ENCODE measurements at places on chromosomes 4 and X.

DNA sequence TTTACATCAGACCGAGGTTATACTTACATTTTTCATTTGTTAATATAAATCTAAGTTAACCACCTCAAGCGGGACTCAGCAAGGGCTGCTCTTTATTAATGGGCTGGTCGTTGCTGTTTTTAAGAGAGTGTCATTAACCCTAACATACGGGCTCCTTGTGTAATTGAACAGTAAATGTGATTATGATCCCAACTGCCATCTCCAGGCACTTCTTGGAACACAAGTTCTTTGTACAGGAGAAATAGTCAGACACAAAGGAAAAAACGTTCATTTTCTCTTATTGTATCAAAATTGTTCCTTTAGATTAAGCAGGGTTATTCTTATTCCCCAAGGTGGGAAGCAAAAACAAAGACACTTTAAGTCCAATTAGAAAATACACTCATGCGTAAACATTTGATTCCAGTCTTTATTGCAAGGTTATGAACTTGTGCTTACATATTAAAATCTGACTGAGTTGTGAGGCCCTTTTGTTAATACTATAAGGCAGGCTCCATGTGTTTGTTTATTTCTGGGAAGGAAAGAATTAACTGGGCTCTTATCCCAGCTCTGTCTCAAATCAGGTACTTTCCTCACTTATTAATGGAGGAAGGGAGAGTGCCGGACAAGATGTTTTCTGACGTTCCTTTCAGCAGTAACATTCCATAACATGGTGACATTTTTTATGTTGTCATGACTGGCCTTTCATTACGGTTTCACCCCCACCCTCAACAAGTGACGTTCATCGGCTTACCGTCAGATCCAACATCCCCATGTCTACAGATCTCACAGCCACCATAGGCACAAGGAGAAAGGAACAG, 95.9 kb downstream of the RASL11B start:
- DNase-seq = no peak

DNA sequence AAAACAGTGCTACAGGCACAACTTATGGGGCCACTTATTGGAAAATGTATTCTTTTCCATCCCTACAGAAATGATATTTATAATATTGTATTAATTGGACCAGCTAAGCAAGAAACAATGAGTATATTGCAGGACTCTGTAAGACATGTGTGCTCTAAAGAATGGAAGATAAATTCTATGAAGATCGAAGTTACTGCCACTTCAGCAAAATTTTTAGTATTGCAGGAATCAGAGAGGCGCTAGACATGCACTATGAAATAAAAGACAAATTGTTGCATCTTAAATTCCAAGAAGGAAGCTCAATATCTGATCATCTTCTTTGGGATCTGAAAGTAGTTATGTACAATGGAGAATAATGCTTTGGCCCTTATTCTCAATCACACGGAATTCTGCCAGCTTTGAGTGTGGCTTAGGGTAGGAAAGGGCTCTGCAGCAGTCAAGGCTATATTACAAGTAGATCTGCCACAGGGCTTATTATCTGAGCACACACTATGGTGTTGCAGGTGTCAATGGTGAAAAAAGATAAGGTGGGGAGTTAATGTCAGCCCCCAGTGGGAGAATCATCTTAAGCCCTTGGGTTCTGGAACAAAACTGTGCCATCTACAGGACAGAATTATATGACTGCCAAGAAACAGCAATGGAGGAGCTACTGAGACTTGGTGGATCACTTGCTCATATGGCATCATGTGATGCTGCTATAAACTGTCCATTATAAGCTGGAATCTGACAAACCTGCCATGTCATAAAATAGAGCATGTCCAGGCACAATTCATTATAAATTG, 334.0 kb upstream of the NDST3 start:
- DNase-seq = no peak

- no peak for DNase-seq
Observed at GRCh38 chrX:18691431-18691830, 16.0 kb upstream of the PPEF1 start.

DNA sequence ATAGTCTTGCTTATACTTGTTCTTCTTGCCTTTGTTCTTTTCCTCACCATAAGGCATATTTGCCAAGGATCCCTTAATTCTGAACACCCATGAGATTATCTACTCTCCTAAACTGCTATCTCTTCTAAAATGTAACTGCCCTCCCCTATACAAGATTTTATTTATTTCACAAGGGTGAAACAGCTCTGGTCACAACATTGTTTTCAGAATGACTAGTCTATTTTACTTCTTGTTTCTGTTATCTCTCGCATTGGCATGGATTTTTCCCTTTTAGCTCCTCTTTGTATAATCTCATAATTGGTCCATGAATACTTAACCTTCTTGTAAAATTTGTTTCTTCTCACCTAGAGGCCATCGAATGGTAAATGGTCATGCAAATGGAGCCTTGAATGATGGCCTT, 17.2 kb upstream of the COL25A1 start:
- no peak for DNase-seq

GRCh38 chr4:102843938-102844337, 16.6 kb upstream of the UBE2D3 start:
- no peak for DNase-seq

GRCh38 chr4:111924696-111925095, 220.6 kb upstream of the FAM241A start:
- DNase-seq = no peak

GRCh38 chr4:23117826-23118225, 425.1 kb downstream of the GBA3 start:
- no peak for DNase-seq

DNA sequence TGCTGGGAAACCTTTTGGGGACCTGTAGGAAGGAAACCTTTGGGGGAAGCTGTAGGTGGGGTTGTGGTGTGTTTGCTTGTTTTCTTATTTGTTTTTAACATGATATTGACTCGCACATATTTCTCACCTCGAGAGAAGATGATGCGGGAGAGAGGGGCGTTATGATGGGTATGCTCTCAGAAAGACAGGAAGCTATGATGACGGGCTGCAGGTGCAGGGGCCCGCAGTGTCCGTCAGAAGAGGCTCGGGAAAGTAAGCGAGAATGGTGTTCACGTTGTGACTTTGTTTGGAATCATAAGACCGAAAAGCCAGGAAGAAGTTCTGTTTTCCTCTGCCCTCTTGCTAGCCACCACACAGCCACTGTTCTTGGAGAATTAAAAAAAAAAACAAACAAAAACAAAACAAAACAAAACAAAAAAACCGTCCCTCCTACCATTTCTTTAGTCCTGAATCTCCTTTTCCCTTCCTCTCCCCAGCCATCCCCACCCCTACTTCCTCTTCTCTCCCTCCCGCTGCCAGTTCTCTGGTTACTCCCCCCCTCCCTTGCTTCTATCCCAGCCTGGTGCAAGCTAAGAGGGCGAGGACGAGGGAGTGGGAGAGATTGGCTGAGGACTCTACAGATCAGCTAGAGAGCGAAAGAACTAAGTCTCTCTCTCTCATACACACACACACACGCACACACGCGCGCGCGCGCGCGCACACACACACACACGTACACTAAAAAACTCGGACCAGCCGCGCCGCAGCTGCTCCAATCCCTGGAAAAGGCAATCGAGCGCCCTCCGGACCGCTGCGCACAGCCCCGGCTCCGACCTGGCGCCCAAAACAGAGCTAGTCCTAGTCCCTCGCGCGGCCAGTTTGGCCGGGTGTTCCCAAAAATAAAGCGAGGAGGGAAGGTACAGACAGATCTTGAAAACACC, at the start of gene BMP3:
BMP3 (plus strand) TSS at position 648 of the 920 bp plus-strand sequence. CDS start 577 bp downstream, outside the sequence.
- DNase-seq = no peak

DNA sequence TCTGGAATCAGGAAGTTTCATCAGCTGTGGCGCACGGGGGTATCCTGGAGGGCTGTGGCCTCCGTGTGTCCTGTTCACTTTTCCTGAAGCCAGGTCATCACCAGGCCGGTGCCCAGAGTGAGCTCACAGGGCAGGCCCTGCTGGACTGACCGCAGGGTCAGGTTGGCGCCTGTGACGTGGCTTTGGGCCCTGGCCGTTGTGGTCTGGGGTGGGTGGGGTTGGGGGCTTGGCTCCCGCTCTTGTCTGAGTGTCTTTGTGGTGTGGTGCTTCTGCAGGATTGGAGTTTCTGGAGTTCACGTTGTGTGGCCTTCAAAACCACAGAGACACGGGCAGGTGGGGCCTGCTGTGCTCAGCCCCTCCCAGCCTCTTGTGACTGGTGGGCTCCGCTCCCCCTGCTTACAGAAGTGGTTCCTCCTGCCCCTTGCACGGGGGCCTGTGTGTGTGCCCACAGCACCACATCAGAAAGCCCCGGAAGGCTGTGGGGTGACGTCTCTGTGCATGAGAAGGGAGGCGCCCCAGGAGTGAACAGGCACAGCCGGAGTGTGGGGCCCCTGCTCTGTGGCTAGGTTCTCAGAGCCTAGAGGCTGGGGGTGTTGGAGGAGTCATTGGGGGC, 9.5 kb downstream of the RGS12 start:
- DNase-seq = peak; percentile 51

- DNase-seq = no peak
Observed at GRCh38 chrX:115029869-115030570, 12.6 kb upstream of the IL13RA2 start.
